ENCODE measurements at places on chromosomes 16 and 17.

DNA sequence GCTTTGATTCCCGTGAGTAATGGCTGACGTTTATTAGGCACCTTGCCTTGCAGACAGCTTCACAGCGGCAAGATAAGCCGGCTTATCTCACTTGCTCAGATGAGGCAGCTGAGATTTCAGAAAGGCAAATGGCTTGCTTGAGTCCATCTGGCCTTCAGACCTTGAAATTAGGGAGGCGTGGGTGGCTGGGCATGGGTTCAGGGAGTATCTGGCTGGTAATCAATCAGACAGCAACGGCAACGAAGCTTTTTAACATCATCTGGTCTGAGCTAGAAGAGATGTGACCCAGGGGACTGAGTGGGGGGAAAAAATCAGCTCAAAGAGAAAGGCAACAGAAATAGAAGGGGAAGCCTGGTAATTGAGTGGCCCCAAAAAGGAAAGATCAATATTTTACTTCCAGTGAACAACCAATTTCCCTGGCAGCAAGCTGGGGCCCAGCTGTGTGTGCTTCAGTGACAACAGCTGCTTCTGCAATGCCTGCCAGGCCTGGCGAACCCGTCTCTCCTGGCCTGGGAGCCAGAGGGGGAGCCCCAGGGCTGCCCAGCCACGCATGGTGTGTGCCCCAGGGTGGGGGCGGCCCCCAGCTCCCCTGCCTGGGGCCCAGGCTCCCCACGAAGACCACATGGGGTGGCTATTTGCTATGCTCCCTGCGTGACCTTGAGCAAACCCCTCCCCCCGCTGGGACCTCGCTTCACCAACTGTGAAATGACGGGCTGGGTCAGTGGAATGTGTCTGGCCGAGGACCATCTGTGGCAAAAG, 34.0 kb downstream of the RAB11FIP4 start:
- DNase-seq = no peak

DNA sequence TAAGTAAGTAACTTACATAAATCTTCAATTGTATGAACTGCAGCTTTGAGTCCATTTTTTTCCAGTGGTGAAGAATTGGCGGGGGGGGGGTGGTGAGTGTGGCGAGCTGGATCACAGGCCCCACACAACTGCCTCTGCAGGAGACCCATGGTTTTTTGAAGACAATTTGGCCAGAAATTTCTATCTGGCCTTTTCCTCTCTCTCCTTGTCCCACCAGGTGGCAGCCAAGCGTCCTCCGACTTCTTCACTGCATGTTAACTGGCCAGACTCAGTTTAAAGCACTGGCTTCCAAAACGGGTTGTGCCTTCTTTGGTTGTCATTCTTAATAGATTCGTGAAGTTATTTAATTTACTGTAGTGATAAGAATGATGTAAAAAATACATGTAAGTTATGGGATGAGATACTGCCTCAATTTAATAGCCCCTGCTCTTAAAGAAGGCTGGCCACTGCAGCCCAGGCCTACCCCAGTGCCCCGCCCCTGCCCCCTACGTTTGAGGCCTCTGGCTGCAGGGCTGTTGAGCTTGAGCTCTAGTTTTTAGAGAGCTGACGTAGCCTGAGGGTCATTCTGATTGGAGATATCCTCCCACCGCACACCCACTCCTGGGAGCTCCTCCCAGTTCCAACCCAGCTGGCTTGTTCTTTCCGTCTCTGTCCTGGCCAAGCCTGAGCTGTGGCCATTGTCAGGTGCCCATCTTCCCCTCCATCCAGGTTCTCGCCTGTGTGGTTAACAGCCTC, 36.4 kb downstream of the AKAP1 start:
- DNase-seq = no peak

DNA sequence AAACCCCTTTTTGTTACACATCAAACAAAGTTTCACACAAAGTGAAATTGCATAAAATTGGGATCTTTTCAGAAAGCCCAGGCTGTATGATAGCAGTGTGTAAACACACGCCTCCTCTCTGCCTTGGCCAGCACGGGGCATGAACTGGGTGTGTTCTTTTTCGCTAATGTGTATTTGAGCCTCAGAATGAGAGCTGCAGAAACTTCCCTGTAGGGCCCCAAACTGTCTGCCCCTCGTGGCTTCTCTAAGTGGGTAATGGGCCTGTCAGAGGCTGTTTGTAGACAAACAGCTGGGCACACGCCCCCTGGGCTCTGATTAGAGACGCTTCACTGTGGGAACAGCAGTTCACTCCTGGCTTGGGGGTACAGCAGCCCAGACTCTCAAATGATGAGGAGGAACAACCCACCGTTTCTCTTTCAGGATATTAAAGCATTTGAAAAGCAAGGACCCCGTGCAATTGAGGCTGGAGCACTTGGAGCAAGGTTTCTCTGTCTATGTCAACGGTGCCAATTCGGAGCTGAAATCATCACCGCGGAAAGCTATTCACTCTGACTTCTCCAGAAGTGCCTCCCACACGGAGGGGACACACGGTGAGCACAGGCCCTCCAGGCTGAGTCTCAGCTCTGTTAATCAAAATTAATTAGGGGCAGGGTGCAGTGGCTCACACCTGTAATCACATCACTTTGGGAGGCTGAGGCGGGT, 78.4 kb downstream of the KATNIP start:
- peak; percentile 26 for DNase-seq

DNA sequence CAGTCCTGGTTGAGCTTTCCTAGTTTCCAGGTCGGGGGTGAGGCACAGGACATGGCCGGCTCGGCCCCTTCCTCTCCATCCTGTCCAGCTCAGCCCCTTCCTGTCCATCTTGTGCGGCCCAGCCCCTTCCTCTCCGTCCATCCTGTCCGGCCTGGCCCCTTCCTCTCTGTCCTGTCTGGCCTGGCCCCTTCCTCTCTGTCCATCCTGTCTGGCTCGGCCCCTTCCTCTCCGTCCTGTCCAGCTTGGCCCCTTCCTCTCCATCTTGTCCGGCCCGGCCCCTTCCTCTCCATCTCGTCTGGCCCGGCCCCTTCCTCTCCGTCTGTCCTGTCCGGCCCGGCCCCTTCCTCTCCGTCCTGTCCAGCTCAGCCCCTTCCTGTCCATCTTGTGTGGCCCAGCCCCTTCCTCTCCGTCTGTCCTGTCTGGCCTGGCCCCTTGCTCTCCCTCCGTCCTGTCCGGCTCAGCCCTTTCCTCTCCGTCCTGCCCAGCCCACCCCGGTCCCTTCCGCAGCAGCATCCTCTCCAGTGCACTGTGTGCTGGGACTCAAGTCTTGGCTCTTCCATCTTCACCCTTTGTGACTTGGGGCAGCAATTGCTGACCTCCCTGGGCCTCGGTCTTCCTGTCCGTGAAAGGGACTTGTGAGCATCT, 5.5 kb upstream of the ZNF750 start:
- no peak for DNase-seq

DNA sequence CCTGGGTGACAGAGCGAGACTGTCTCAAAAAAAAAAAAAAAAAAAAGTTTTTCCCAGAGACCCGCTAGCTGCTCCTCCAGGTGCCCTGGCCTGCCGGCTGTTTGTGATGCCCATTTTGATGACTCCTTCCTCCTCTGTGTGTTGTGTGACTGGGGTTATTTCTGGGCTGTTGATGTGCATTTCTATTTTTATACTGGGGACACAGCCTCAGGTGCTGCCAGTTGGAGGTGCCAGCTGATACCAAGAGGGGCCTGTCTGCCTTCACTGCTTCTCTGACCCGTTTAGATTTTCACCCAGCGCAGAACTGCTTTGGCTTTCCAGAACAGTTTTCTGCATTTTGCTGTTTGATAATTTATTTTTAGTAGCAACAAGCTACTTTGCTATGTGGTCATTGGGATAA, 6.7 kb downstream of the PLA2G15 start:
- DNase-seq = no peak

DNA sequence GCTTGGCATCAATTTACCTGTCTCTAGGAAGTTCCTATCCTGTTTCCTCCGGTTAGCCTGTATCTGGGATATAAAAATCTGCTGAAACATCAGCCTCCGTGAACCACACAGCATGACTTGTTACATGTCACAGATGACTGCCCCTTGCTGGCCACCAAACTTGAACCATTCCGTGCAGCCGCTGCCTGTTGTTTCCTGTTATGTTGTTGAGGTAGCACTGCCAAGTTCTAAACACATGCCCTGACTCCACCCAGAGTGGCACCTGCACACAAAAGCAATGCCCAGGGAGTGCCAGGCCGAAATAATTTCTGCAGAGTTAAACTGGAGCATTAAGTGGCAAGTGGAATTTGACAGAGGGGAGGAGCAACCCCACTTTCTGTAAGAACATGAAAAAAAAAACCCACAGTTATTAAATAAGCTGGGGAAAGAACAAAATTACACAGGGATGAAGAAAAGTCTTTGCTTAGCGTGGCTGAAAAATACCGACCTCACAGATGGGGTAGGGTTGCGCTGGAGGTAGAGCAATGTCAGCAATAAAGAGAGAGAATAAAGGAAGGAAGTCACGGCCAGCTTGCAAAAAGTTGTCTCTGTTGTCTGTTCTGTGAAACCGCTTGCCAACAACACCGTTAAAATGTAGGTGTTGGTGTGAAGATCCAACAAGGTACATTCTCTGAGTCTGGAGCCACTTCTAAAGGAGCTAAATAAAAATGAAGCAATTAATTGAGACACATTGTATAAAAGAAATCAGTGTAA, 174.6 kb upstream of the CDH13 start:
- no peak for DNase-seq

DNA sequence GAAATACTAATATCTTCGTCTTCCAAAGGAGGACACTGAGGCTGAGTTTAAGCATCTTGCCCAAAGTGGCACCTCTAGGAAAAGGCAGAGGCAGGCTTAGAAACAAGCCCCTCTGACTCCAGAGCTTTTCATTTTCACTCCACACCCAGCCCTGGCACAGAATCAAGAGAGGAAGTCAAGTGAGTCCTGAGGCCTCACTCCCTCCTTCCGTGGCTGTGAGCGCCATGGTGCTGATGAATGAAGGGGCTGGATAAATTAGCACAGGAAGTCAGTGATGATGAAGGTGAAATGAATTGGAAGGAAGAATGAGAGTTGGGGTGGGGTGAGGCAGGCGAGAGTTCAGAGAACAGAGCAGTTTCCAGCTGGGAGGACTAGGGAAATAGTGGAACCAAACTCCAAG, 179.3 kb downstream of the TMEM132E start:
- DNase-seq = no peak
